ENCODE measurements at places on chromosomes 5 and 9.

- DNase-seq = no peak
Measured at GRCh38 chr9:94870793-94871558, 144.5 kb downstream of the AOPEP start.

DNA sequence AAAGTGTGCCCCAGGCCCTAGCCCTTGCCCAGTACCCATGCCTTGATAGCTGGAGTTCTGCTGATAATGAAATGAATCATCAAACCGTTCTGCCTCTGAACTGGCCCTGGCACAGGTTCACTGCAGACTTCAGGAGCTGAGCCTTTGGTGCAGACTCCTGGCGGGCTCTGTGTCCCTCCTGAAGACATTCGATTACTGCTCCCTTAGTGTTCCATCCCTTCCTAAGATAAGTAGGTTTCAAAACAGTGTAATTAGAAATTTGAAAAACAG lies 97.2 kb downstream of the MVB12B start:
- no peak for DNase-seq

GRCh38 chr5:122788371-122788770 lies 13.5 kb downstream of the SNX2 start:
- no peak for DNase-seq

DNA sequence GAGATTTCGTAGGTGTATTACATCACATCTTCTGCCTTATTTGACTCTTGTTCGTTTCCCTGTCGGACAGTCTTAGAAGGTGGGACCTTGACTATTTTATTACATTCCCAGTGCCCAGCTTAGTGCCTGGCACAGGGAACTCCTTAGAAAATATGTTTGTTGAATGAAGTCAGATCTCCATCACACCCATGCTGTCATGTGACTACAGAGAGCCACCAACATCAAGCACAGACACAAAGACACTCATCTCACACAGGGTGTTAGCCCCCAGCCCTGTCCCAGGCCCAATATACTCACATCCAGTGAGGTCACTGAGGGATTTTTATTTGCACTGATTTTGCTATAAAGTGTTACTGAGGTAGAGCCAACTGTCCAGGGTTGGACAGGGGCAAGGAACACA lies 692 bp upstream of the SRA1 start:
- DNase-seq = no peak

Data from ecto neural progenitor cell (in vitro differentiated cells).